ENCODE measurements at places on chromosomes 11 and 22.

DNA sequence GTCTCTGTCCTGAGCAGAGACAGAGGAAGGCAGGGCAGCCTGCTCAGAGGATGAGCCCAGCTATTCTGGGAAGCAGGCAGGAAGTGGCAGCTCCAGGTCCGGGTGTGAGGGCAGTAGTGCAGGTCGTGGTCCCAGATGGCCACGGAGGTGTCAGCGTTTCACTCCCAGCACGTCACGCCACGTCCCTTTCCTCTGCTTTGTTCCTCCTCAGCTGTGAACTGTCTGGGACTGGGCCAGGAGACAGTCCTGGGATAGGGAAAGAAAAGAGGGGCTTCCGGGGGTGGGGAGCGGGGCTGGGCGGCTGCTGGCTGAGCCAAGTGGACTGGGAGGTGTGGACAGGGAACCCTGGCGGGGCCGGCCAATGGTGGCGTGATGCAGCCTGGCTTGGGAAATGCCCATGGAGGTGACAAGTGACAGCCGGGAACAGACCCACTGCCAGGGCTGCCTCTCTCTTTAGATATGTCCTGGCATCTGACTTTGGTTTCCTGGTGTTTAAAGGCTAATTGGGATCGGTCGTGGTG, 64.7 kb downstream of the KCNQ1 start:
- DNase-seq: no peak

GRCh38 chr11:17777086-17777737, 42.6 kb downstream of the KCNC1 start:
- DNase-seq: no peak

DNA sequence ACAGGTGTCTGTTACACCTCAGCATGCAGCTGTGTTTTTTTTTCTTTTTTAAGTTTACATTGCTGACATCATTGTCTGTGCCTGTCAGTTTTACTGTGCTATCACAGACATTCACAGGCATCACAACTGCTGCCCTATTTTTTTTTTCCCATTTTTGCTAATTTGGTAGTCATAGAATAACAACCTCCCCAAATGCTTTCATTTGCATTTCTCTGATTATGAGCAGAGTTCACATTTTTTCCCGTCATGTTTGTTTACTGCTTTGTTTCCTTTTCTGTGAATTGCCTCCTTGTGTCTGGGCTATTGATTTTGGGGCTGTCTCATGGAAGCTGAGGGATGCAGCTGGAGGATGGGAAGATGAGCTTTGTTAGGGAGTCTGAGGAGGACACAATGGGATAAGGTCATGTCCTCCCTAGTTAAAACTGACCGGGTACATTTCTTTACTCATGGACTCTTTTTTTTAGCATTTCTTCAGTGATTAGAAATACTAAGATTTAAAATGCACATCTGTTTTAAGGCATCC, 155.1 kb downstream of the LDLRAD3 start:
- DNase-seq: no peak

GRCh38 chr11:87456499-87456898, 418.8 kb downstream of the TMEM135 start:
- no peak for DNase-seq
